Right cardiac atrium (tissue), 5 donors: ENCODE measurements at places on chromosomes 1 and 21. TPM values are rescaled to one million over a fixed set of nuclear protein-coding genes. Genes with fewer than 3 reads are reported as not detected.

Gene SMCP
- not detected for total RNA-seq

Gene FMN2
- not detected for total RNA-seq

Gene TBX19
- 0.76 TPM for total RNA-seq

Gene ZFP69
- total RNA-seq = 2.4 TPM

Gene LRRC8C
- total RNA-seq = 5.9 TPM

Gene TMEM61
- total RNA-seq = not detected

Gene TNFRSF8
- total RNA-seq = 1.5 TPM

Gene PRAMEF5
- not detected for total RNA-seq

Gene GBP2
- total RNA-seq = 15.2 TPM

- DNase-seq = no peak
Observed at GRCh38 chr1:223009406-223009805, 133.6 kb downstream of the TLR5 start.

- no peak for DNase-seq
Observed at GRCh38 chr1:119336848-119337247, 31.7 kb upstream of the HAO2 start.

GRCh38 chr1:214318356-214318755 lies 37.4 kb downstream of the SMYD2 start:
- DNase-seq = no peak

- DNase-seq = no peak
Observed at GRCh38 chr1:60956520-60956919, 125.8 kb upstream of the NFIA start.

DNA sequence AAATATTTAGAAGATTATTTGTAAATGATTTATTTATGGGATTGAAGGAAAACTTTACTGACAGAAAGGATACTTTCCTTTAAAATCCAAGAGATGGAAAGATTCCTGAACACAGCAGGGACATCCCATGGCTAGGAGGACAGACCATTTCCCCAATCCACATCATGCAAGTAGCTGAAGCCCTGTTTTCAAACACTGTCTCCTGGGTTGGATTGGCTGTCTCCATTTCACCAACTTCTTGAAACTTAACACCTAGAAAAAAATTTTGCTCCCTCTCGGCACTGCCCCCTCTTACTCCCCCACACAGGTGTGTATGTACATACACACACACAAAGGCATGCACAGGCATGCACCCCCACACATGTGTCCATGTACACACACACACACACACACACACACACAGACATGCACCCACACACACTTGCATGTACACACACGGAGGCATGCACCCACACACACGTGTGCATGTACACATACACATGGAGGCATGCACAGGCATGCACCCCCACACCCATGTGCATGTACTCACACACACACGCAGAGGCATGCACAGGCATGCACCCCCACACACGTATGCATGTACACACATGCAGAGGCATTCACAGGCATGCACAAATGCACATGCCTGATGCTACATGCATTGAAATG lies 320.0 kb downstream of the CHRM3 start:
- DNase-seq = no peak

DNA sequence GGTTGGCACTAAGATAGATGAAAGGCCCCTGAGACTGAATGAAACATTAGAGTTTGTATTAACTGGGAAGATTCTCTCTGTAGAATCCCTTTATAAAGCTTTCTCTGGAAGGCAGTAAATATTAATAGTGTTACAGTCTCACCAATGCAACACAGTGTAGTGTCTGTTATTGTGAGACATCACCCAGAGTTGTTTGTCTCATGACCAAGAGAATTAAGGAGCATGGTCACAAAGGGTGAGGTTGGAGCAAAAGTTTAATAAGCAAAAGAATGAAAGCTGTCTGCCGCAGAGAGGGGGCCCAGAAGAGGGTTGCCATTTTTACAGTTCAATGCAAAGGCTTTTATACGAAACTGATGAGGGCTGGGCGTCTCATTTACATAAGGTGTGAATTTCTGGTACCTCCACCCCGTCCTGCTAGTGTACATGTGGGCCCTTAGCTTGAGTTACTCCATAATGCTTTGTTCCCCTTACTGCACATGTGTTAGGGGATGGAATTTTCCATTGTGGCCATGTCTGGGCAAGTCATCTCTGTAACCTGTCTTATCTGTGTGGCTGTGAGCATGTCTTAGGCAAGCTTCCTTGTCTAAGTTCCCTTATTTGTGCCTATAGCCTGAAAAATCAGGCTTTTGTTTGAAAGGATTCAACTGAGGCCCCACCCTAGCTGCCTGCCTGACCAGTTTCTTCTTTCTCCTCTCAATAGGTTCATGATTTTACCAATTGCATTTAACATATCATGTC lies 184.1 kb downstream of the RASAL2 start:
- no peak for DNase-seq

DNA sequence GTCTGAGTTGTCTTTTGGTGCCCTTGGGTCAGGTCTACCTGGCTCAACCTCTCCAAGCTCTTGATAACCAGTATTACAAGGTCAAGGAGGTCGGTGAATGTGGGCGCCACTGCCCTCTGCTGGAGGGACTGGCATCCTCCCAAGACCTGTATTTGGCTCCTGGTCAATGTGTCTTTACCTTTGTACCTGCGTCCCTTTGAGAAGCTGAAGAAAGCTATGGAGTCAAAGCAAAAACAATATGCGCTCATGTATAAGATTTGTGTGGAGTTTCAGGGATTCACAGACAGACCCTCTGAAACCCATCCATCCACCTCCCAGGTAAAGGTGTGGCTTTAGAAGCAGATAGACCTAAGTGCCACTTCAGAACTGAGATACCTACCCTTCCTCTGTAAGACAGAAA lies 61.8 kb upstream of the NBL1 start:
- DNase-seq = peak; percentile 75

DNA sequence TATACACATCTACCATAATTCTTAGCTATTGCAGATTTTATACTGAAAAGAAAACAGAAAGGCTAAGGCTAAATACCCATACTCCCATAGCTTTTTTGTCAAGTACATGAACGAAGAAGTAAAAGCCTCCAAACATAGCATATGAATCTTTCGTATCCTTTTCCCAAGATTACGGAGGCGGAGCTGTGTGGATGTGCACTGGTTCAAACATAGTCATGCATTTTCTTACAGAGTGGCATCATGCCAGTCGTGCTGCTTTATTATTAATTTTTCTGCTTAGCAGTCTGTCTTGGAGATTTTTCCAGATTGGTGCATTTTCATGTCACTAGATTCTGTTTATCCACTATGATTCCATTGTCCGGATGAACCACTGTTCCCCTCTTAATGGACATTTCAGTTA lies 118.7 kb upstream of the RUNX3 start:
- no peak for DNase-seq

DNA sequence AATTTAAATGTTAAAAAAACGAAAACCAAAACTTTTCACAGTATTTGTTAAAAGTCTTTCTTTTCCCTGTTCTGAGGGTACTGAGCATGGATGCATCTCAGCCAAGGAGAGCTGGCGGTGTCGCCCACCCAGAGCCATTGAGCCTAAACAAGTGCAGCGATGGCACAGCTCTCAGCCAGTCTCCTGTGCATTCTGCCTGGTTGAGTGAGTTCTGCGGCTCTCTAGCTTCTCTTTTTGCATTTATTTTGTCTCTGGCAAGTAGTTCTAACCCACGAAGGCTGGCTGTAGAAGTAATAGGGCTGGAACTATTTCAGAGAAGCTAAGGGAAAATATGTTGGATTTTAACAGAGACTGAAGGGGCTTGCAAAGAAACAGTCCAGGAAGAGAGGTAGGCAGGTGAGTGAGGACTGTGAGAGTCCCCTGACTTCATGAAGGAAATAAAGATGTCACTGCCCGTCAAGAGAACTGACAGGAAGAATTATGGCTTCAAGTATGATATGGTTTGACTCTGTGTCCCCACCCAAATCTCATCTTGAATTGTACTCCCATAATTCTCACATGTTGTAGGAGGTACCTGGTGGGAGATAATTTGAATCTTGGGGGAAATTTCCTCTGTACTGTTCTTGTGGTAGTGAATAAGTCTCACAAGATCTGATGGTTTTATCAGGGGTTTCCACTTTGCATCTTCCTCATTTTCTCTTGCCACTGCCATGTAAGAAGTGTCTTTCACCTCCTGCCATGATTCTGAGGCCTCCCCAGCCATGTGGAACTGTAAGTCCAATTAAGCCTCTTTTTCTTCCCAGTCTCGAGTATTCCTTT lies 35.7 kb upstream of the LIN9 start:
- DNase-seq = no peak

GRCh38 chr1:19363536-19364152 lies 51.5 kb downstream of the SLC66A1 start:
- peak; percentile 39 for DNase-seq

- peak; percentile 69 for DNase-seq
Observed at GRCh38 chr1:183734543-183735036, 70.3 kb upstream of the RGL1 start.

GRCh38 chr1:41887365-41887764 lies 31.4 kb downstream of the HIVEP3 start:
- DNase-seq = no peak

- no peak for DNase-seq
Observed at GRCh38 chr1:160891474-160891873, 6.5 kb upstream of the ITLN1 start.

DNA sequence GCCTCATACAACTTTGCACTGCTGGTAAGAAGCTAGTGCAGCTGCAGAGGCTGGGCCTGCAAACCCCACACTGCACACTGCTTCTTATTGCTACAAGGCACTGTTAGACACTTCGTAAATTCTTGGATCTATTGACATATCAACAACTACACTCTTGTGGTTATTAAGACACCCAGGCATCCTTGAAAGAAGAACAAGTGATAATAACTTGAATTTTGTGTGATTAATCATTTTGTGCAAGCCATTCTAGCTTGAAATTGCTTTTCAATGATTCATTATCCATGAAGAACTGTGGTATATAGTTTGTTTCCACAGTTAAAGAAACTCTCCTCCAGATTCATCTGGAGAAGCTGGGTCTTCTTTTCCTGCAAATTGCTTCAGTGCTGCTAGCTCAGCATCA lies 33.7 kb upstream of the IFI44L start:
- DNase-seq = no peak

DNA sequence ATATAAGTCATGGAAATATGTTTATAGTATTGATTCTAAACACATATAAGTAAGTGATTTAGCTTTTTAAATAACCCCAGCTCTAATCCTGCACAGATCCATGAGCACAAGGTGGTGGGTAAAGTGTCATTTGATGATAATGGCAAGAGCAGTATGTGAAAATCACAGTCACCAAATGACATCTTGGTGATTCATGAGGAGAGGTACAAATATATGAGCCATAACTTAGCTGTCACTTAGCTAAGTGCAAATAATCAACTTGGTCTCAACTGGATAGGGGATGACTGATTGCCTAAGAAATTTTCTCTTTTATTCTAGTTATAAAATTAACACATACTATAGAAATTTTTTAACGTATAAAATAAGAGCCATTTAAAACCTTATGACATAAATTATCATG lies 198.1 kb downstream of the ZZZ3 start:
- no peak for DNase-seq

GRCh38 chr1:86567878-86568277 lies 21.0 kb downstream of the CLCA4 start:
- DNase-seq = no peak

- no peak for DNase-seq
Observed at GRCh38 chr1:188433425-188433824, 1604.7 kb downstream of the PLA2G4A start.

DNA sequence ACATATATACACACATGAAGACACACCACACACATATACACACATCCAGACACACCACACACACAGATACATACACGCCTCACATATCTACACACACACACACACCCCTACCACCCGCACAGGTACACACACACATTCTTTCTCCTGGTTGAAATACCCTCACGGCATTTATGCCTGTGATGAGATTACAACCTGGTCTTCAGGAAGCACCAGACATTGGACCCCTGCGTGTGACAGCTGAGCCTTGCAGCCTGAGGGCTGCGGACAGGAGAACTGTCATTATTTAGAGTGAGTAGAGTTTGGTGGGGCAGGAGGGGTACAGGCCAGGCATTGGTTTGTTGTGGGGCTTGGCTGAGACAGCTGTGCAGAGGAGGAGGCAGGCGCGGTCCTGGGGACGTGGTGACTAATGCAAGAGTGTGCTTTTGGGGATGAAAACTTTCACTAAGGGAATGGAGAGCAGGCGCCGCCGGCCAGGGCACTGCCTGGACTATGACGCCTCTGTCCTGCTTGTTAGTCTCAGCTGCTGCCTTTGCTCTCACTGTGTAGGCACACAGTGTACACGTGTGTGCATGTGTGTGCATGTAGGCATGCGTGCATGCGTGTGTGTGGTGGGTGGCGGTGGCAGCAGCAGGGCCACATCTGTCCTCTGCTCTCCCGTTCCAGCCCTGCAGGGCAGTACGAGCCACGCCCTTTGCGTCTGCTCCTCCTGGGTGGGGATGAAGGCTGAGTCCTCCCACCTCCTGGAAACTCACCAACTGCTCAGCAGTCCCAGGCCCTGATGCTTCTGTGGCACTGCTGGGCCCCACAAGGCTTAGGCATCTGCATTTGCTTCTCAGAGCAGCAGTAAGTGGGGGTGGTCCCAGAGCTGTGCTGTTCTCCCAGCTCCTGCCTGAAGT lies 57.6 kb downstream of the SPSB1 start:
- peak; percentile 58 for DNase-seq

DNA sequence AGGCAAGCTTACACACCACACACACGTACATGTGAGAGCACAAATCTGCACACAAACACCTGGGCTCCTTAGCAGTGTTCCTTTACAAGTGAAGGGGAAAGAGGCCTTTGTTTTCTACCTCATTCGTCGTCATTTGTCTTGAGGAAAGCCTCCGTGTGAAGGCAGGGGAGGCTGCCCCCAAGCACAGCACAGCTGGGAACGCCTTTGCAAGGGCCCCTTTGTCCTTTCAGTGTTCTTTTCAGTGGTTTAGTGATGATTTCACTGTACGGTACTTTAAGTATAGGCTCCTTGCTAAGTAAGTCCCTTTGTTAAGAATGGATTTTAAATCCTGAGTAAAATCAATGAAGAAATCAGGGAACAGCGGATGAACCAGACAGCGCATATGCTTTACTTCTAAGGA lies 94.1 kb downstream of the PGBD5 start:
- DNase-seq = no peak

DNA sequence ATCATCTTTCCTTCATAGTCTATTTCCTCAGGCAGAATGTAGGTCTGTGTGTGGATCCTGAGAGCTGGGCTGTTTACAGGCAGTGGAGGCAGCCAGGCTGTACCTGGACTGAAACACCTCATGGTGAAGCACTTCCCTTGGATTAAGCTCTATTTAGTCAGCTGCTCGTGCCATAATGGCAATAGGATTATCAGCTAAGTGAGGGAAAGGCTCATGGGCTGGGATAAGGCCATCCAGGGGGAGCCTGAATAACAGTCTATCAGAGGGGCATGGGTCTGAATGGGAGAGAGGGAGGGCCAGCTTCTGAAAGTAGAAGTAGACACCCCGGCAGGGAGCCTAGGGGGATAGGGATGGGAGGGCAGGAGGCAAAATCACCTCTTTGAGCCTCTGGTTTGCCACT lies 8.3 kb downstream of the RNASEL start:
- no peak for DNase-seq

- no peak for DNase-seq
Observed at GRCh38 chr1:186099336-186100104, 275.5 kb downstream of the TPR start.

GRCh38 chr1:93411000-93411399 lies 36.9 kb upstream of the FNBP1L start:
- DNase-seq = no peak
